ENCODE measurements at places on chromosomes 4 and X.
A peak's percentile ranks its signal among the peaks of the same experiment; 100 is the strongest.

DNA sequence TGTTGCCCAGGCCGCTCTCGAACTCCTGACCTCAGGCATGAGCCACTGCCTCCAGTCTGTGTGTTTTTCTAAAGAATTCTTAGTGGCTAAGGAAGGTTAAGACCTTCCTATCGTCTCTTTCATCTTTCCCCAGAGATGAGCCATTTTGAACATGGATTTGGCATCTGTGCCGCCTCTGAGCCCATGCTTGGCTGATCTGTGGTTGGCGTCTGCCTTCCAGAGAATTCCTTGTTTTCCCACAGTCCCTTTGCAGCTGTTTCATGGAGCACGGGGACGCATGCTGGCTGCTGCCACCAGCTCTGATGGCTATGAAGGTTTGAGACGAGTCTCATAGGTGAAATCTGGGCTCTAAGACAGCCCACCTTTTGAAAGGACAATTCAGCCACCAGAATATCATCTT, 60.4 kb downstream of the SHROOM2 start:
- no peak for DNase-seq

GRCh38 chr4:55530691-55531090, 16.0 kb downstream of the CLOCK start:
- no peak for DNase-seq

DNA sequence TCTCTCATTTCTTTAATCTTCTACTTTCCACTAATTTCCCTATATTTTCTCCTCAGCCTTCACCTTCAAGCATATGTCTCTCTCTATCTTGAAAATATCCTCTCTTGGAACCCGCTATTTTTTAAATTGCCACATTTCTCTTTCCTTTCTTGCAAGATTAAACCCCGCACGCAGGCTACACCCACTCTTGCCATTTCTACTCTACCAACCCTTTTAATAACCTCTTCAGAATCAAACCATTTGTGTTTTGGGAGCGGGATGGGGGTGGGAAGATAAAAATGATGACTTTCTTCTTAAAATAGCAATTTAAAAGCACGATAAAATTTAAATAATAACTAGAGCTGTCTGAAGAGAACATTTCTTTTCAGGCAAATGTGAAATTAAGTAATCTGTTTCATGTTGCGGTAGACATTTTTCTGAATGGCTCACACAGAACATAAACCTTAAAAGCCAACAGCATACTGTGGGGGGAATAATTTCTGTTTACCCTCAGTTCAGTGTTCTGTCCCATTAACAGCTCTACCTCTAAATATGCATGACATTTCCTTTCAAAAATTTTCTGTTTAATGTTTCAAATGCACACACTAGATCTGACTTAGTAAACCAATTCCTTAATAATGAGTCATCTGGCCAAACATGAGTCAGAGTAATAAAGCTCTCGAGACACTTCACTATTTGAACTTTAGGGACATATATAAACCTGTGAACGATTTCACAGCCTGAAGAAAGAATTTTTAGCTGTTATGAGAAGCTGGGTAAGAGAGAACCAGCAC, 20.5 kb downstream of the ARSJ start:
- peak; percentile 96 for DNase-seq

GRCh38 chr4:41095192-41095872, 119.0 kb downstream of the APBB2 start:
- DNase-seq = no peak

GRCh38 chrX:95949588-95949987, 735.1 kb upstream of the DIAPH2 start:
- DNase-seq = no peak

GRCh38 chr4:109739547-109739946, 9.7 kb upstream of the PLA2G12A start:
- DNase-seq = peak; percentile 33

DNA sequence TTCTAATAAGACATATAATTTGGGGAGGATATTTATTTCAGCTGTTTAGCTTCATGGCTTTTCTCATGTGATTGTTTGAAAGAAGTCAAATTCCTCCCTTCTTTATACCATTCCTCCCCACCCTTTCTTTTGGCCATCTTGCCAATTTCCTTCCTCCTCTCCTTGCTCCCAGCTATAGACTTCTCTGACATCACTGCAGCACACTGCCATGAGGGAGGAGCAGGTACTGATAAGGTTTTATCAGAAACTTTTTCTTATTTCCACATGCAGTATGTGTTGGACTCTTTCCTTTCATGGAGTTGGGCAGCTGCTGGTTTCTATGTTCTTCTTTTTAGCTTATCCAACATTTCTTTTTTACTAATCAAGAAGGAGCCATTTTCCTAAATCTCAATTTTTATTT, 481.7 kb upstream of the NR3C2 start:
- no peak for DNase-seq

- DNase-seq = peak; percentile 79
These were observed 1537.0 kb downstream of the C4orf33 start for GRCh38 chr4:130632731-130633604.

- no peak for DNase-seq
These were observed 95.4 kb downstream of the TBL1X start for GRCh38 chrX:9560219-9560618.

GRCh38 chrX:136665258-136665900, 17.4 kb downstream of the CD40LG start:
- no peak for DNase-seq

GRCh38 chrX:101365301-101365795, 16.8 kb upstream of the TIMM8A start:
- DNase-seq = no peak

GRCh38 chr4:73715659-73716058, 24.7 kb upstream of the CXCL8 start:
- no peak for DNase-seq

DNA sequence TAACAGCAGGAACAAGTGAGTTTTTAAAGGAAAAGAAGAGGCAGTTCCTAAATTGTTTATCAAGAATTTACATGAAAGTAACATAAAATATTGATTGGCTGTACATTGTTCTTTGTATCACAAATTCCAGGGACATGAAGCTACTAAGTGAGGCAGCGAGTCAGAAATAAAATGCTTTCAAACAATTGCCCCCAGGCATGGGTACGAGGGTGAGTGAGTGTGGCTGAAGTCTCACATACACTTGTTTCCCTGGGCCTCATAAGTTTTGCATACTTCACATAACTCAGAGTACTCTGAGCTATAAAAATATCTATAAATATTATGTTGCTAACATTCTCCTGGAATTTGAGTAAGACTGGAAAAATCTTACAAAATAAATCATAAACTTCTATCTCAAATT, 511.6 kb upstream of the PRKX start:
- DNase-seq = no peak

- DNase-seq = peak; percentile 30
These were observed 158.4 kb downstream of the DCLK2 start for GRCh38 chr4:150236626-150237025.

DNA sequence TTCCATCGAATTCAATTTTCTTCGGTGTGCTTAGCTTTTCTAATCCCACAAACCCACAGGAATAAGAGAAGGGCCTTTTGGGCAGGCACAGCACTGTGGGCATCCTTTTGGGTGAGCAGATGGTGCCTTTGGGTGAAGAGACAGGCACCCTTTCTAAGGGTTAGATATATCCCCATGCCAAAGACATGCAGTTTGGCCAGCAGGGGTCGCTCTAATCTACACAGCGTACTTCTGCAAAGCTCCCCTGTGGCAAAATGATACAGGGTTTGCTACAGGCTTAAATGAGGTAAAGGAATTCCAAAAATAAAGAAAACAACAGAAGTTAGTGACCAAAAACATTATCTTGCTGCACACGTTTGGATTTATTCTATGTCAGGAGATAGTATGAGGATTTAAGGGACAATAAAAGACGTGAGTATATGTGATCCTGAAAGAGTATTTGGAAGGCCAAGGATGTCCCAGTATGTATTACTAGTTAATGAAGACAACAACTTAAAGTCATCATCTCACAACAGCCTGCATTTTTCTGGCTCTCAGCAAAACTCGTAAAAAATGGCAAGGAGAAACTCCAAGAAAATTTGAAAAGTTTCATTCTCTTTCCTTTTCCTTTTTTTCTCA, 49.5 kb downstream of the PHEX start:
- DNase-seq = peak; percentile 29

DNA sequence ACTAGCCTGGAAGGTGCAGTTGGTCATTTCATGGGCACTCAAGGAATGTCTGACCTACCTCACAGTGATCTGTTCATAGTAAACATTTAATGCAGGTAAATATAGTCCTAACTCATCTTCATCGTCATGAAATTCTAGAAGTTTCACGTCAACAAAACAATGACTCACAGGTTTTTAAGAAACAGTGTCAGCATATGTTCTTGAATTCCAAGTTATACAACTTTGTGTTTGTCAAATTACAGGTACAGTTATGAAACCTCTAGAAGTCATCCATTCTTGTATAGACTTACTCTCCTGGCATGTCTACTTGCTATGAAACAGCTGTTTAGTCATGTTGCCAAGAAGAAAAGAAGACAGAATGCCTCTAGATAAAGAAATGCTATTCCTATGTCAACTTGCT, 46.6 kb downstream of the AFM start:
- no peak for DNase-seq

DNA sequence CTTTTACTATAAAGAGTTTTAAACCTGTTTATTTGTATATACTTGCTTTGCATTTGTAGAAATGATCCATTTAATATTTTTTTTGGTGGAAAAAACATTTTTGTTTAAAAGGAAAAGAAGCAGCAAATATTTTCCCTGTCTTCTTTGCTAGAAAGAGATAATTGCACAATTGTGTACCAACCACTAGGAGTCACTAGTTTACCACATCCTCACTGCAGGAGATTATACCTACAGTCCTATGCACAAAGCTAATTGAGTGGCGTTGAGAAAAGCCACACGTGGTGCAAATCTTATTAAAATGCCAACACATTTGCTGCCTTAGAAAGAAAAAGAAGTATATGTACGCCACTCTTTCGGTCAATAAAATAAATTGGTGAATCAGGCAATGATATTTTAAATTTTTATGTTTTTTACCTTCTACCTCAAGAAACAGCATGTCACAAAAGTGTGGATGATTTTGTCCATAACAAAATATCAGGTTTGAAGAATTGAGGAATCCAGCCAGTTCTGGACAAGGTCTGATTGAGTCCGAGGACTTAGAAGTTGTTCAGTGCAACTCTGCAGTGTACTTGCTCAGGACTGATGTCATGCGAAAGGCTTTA, 102.9 kb downstream of the GRXCR1 start:
- DNase-seq = peak; percentile 26

- peak; percentile 1 for DNase-seq
These were observed 104.5 kb downstream of the APOOL start for GRCh38 chrX:85108165-85108564.

DNA sequence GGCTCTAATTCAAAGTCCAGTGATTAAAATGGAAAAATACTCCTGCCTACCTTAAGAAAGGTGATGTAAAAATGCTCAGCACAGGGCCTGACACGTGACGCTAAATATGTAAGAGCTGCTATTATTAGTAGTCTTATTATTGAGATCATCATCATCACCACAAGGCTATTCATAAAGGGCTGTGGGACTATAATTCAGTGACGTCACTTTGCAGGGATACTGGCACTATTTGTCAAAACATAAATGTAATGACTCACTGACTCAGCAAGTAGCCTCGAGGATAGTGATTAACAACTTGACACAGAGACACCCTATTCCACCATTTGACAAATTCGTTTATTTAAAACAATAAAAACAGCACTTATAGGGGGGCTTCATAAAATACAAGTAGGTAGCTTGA, 258.9 kb downstream of the SPANXN1 start:
- DNase-seq = peak; percentile 43

DNA sequence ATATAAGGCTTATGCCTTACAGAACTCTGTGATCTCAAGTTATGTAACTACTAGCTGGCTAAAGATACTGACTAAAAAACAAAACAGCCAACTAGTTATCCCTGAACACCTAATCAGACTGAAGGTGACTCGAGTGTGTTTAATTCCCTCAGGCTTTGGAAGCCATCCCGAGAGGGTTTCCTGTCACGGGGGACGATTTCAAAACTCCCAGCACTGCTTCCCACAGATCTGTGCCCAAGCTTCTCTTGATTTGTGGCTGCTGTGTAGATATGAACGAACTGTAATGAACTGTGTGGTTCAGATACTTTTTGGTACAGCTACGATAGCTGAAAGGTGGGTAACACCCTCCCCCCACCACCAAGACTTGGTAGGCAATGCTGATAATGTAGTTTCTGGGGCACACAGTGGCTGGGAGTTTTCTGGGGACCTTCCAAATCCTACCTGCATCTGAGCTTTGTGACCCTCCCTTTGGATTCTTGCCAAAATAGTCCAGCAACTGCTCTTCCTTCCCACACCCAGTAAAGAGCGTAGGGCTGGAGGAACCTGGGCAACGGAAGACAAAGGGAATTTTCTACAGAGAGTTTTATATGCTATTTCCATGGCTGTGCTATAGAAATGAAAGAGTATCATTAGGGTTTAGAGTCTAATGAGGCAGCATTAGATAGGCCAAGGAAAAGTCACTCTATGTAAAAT, 148.8 kb downstream of the MGST2 start:
- DNase-seq = peak; percentile 30

DNA sequence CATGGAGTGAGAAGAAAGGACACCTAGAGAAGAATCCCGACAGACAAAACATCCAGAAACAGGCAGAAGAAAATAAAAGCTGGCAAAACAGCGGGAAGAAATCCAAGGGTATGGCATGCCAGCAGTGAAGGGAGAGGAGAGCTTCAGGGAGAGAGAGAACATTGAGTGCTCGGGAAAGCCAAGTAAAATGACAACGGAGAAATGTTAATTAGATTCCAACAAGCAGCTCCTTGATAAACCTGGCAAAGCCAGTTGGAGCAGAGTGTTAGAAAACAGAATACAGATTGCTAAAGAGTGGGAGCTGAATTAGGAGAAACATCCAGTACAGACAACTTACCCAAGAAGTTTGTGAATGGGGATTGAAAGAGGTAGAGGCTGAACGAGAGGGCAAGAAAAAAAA, 40.4 kb upstream of the MAOA start:
- no peak for DNase-seq

DNA sequence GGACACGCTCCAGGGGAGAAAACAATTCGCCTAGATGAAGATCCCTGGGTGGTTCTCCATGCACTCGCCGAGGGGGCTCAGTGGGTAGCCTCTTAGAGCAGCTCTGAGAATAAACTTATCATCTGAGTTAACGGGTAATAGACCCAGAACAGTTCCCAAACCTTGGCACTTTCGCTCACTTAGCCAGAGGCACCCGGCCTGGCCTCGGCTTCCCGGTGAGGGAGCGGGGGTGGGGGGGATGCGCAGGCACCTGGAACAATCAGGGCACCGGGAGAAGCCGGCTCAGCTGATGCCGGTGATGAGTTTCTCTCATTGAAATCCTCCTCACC, 405 bp upstream of the ZAR1 start:
- no peak for DNase-seq

DNA sequence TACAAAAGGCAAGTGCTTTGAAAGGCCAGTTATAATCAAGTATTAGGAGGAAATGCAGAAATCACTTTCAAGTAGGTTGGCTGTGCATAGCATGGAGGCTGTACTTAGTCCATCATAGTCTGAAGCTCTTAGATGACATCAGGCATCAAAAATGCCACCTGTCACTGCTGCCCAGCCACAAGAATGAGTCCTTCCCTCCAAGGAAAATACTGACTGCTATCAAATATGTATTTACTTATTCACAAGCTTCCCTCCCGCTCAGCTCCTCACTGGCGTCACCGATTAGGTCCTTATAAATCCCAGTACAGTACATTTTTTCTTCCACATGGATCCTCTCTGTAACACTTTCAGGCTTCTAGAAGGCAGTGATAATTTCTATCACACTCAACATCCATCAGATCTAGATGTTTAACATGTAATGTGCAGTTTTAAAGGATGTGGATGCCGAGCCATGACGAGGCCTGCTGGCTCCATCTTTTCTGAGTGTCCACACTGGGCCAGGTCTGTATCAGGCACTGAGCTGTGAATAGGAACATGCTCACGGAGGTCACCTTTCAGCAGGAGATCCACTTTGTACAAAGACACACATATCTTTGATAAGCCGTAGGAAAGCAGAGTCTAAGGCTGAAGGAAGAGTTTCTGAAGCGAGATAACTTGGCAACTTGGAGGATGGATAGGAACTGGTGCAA, 121.9 kb downstream of the PALLD start:
- peak; percentile 59 for DNase-seq

Data from HT1080 (cell line).